Stimulated activated CD4-positive, alpha-beta T cell treated with anti-CD3 and anti-CD28 coated beads, Interleukin-12 subunit alpha, Interleukin-12 subunit beta, amount 100 ng/mL, for 48 hours (primary cell): ENCODE measurements at places on chromosomes 6 and 20.

DNA sequence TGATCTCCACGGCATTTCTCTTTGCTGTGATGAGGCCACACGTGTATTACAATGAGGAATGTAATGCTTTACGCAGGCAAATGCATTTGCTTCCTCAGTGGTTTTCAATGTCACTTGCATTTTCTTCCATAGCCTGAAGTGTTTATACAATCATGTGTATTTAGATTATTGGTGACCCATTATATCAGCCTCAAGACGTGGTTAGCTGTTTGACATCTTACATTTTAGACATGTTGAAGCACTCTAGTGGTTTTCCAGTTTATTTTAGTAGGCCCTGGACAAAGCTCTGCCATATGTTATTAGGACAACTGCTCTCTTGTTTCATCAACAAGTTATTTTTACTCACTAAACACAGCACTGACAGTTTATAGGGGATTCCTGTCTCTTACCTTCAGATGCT lies 200.4 kb downstream of the UTRN start:
- DNase-seq = no peak

DNA sequence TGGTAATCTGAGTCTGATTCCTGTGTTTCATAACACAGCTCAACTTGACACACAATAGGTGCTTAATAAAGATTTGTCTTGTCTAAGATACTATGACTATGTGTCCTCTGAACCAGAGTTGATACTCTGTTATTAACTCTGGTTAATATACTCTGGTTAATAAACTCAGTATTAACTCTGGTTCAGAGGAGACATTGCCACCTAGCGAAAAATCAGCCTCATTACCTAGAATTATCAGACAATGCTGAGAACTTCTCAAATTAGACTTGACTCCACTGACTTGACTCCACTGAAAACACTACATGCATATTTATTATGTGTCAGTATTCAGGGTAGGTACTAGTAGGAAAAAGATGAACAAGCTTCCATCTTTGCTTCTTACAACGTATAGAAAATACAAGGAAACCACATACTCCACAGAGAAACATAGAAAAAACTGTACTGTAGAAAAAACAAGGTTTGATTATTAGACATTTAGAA lies 73.9 kb downstream of the AHI1 start:
- peak; percentile 14 for DNase-seq

- DNase-seq = no peak
These were observed 5.7 kb downstream of the RING1 start for GRCh38 chr6:33213989-33214335.

GRCh38 chr6:33297406-33297955 lies 1.3 kb downstream of the RGL2 start:
- no peak for DNase-seq

GRCh38 chr20:32945710-32946221 lies 58.5 kb downstream of the SUN5 start:
- DNase-seq = no peak

DNA sequence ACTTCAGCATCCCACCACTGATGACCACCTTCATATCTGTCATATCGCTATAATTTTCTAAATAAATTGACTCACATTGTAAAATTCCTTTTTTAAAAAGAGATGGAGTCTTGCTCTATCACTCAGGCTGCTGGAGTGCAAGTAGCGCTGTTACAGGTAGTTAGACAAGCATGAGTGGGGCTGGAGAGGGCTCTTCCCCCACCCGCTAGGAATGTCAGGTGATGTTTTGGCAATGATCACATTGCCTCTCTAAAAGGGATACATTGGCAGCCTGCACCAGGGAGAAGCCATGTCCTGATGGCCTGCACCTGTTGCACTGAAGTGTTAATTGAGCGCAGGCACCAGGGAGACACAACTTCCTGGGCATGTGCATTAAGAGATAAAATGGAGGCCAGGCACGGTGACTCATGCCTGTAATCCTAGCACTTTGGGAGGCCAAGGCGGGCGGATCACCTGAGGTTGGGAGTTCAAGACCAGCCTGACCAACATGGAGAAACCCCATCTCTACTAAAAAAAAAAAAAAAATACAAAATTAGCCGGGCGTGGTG lies 16.9 kb upstream of the SLC22A16 start:
- no peak for DNase-seq
